BE2C (cell line): ENCODE measurements at places on chromosomes 3 and 15.

DNA sequence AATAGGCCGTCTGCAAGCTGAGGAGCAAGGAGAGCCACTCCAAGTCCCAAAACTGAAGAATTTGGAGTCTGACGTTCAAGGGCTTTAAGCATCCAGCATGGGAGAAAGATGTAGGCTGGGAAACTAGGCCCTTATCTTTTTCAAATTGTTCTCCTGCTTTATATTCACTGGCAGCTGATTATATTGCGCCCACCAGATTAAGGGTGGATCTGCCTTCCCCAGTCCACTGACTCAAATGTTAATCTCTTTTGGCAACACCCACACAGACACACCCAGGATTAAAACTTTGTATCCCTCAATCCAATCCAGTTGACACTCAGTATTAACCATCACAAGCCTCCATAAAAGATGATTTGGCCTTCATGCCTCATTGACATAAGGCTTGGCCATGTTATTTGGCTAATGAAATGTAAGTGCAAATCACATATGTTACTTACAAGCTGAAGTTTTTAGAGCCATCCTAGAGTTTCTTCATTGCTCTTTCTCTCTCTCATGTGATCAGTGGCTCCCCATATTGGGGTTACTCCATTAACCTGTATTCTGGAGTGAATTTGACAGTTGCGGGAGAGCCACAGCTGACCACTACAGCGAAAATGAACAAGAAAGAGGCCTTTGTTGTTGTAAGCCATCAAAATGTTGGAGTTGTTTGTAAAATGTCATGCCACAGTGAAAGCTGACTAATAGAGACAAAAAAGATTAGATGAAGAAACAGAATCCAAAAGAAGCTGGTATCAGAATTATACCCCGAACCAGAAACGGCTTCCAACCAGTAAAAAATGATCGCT is 61.7 kb downstream of the GBE1 start:
- DNase-seq: no peak

- no peak for DNase-seq
These were observed 12.4 kb downstream of the HES1 start for GRCh38 chr3:194148383-194148782.

DNA sequence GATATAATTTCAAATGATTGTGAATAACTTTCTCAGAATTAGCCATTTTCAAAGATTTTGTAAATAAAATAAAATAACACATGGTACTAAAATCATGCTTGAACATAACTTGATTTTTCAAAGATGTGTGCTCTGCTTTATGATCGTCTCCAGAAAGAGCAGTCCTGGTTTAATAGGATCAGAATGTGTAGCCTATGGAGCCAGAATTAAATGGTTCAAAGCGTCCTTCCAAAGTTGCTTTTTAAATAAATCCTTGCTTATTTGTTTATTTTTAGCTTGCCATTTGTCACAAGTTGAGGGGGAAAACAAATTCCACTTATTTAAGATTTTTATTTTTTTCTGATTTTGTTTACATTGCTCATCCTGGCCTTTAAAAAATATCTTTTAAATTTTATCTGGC is 123.7 kb upstream of the SPRED1 start:
- no peak for DNase-seq

DNA sequence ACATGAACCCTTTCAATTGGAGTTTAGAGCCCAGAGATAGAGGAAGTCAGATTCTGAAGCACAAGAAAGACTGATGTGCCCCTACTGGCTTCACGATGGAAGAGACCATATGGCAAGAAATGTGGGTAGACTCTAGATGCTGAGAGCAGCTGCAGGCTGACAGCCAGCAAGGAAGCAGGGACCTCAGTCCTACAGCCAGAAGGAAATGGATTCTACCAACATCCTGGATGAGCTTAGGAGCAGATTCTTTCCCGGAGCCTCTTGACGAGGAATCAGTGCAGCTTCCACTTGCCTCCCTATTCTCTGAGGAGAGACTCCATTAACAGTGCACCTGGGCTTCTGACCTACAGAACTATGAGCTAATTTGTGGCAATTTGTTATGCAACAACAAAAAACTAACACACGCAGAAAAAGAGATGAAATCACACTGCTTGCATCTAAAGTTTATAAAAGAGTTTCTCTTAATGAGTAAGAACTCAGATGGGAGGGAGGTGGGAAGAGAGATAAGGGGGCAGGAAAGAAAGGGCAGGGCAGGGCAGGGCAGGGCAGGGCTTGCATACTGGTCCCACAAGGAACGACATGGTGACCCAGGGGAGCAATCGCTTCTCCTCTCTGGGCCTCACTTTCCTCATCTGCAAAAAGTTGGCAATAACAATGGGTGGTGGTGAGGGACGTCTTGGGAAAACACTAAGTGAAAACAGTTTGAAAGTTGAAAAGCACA is 440.9 kb downstream of the FOXP1 start:
- no peak for DNase-seq

DNA sequence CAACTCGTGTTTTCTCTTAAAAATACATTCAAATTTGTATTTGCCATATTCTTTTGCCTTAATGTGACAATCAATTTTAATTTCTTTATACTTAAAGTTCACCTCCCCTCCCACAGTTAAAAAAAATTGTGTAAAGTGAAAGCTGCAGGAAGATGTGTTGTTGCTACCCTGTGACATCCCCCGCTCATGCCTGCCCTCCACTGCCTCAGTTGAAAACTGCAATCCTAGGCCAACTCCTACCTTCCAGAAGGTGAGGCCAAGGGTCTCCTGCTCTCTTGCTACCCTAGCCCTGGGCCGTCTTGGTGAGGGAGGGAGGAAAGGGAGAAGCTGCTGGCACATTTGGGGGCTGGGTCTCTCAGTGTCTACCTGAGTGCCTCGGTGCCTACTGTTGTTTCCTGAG is 57.0 kb upstream of the CMTM7 start:
- DNase-seq: no peak
